Fibroblast of the aortic adventitia (primary cell): ENCODE measurements at places on chromosomes 13 and 19. TPM values are rescaled to one million over a fixed set of nuclear protein-coding genes. Genes with fewer than 3 reads are reported as not detected.

- DNase-seq = no peak
These were observed 19.3 kb upstream of the F2RL3 start for GRCh38 chr19:16869331-16869972.

- DNase-seq = no peak
These were observed 24.5 kb upstream of the SOX1 start for GRCh38 chr13:112042496-112042895.

Gene NR1H2
- 47.7 and 59.7 TPM in 2 replicates for total RNA-seq

Gene SLC7A1
- 3.8 and 33.1 TPM in 2 replicates for total RNA-seq

Gene COX6B1
- 104 and 327 TPM in 2 replicates for total RNA-seq

DNA sequence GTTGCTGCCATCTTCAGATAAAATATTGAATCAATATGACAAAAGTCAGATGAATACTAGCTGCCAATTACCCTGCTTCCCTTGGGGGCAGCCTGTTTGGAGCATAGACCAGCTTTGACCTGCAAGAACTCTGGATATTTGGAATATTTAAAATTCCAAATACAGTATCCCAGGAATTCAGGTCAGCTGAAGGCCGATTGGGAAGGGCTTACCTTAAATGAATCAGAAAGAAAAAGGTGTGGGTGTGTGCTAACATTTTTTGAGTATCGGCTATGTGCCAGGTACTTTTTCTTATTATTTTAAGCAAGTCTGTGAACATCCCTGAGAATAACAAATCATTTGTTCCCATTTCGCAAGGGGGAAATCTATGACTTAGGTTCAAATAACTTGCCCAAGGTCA lies 1.8 kb upstream of the RUBCNL start:
- DNase-seq = no peak

Gene APBA3
- total RNA-seq = 15.5 and 39.5 TPM in 2 replicates

DNA sequence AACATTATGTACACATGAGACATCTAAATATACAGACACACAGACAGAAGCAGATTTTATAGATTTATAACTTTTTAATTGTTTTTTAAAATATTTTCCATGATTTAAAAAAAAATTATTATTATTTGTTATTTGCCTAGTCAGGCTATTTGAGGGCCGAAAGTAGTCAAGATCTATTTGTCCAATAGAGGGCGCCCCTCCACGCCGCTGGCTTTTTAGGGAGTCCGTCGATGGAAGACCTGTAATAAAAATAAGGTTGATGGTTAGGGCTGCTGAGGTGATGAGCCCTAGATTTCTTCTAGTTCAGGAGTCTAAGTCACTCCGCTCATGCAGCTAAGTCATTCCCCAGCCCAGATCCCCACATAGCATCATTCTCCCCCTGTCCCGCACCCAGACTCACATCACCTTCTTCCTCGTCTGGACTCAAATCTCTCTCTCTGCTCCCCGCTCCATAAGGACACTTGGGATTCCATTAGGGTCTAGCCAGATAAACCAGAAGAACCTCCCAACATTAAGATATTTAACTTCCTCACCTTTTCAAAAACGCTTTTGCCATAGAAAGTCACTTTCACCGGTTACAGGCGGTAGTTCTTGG lies 33.9 kb upstream of the CEACAM21 start:
- DNase-seq = peak; percentile 32

GRCh38 chr19:52603558-52604207 lies 33.6 kb downstream of the ZNF701 start:
- DNase-seq = peak; percentile 81

DNA sequence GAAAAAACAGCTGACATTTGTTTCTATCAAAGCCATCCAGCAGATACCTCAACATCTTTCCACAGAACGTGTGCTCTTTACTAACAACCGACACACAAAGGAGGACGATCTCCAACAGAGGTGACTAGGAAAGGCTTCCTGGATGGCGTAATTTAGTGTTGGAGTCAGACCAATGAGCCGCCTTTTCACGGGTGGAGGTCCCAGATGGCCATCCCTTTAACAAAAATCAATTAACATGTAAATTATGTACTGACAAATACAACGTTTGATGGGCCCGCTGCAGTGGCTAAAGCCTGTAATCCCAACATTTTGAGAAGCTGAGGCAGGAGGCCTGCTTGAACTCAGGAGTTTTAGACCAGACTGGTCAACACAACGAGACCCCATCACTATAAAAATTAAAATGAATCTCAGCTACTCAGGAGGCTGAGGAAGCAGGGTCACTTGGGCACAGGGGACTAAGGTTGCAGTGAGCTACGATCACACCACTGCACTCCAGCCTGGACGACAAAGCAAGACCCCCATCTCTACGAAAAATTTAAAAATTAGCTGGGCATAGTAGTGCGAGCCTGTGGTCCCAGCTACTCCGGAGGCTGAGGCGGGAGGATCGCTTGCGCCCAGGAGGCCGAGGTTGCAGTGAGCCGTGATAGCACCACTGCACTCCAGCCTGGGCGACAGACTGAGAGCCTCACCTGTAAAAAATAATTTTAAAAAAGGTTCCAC lies 1.2 kb upstream of the DPY19L3 start:
- DNase-seq = no peak

Gene ZNF28
- 3.1 and 15.0 TPM in 2 replicates for total RNA-seq

Gene S1PR2
- total RNA-seq = 9.7 and 44.6 TPM in 2 replicates

Gene LILRB5
- total RNA-seq = not detected in 2 replicates

Gene TPTE2
- not detected in 2 replicates for total RNA-seq

Gene DMKN
- 11.4 and 63.0 TPM in 2 replicates for total RNA-seq

Gene RYR1
- under 0.01 TPM in 1 of 2 replicates, not detected in the other for total RNA-seq

GRCh38 chr13:112688560-112689302 lies 1.1 kb upstream of the ATP11A start:
- peak; percentile 16 for DNase-seq

- no peak for DNase-seq
These were observed 91.6 kb downstream of the RYR1 start for GRCh38 chr19:38524994-38525634.

GRCh38 chr19:1259876-1260748 lies 9.0 kb upstream of the CIRBP start:
- no peak for DNase-seq

Gene SERTM1
- total RNA-seq = under 0.01 and 0.25 TPM in 2 replicates

- no peak for DNase-seq
These were observed 20.6 kb downstream of the STK24 start for GRCh38 chr13:98556142-98556816.

Gene KLHL1
- total RNA-seq = not detected in 2 replicates

Gene FCGBP
- under 0.01 and 0.33 TPM in 2 replicates for total RNA-seq

Gene SOX1
- not detected in 2 replicates for total RNA-seq

Gene SHD
- not detected in 2 replicates for total RNA-seq

DNA sequence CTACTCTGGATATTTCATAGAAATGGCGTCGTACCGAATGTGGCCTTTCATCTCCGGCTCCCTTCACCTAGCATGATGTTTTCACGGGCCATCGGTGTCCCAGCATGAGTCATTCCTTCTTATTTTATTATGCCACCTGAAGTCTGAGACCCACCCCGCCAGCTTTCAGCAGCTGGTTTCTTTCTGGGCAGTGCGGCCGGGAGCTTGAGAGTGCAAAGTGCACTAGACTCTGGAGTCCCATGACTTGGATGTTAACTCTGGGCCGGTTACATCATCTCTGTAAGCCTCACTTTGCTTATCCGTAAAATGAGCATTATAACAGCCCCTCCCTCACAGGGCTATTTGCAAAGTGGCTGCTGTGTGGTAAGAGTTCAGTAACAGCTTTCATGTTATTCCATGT lies 5.8 kb upstream of the KMT5C start:
- no peak for DNase-seq

GRCh38 chr19:14035706-14036105 lies 4.1 kb downstream of the IL27RA start:
- DNase-seq = peak; percentile 26

DNA sequence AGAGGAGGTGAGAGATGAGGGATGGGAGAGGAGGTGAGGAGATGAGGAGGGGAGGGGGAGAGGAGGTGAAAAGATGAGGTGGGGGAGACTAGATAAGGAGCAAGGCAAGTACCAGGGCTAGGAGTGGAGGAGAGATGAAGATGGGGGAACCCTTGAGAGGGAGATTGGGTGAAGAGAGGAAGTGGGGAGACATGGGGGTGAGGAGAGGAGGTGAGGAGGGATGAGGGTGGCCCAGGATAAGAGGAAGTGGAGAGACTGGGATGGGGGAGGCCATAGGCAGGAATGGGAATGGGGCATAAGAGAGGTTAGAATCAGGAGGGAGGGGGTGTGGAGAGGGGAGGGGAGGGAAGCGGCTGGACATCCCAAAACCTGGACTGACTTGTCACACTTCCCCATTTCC lies 16.7 kb upstream of the EMC10 start:
- DNase-seq = no peak

Gene KCNC3
- not detected in 2 replicates for total RNA-seq

Gene LSM14A
- total RNA-seq = 55.5 and 96.3 TPM in 2 replicates

DNA sequence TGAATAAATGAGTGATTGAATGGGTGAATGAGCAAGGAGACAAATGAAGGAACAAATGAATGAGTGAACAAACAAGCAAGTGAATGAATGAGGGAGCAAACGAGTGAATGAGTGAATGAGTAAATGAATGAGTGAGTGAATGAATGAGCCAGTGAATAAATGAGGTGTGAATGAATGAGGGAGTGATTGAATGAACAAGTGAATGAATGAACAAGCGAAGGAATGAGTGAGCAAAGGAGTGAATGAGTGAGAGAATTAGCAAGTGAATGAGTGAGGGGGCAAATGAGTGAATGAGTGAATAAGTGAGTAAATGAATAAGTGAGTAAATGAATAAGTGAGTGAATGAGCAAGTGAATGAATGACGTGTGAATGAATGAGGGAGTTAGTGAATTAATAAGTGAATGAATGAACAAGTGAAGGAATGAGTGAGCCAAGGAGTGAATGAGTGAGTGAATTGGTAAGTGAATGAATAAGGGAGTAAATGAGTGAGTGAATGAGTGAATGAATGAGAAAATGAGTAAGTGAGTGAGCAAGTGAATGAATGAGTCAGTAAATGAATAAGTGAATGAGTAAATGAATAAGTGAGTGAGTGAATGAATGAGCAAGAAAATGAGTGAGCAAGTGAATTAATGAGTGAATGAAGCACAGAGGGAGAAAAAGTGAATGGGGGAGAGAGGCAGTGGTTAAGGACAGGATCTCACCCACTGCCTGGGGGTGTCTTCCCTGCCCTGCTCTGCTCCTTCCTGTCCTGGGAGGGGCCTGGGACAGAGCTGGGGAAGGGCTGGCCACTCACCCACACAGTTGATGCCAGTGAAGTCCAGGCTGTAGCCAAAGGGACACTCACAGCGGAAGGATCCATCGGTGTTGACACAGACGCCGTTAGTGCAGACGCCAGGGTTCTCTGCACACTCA lies 36.4 kb downstream of the CCL25 start:
- no peak for DNase-seq

Gene CARM1
- 16.4 and 39.6 TPM in 2 replicates for total RNA-seq

DNA sequence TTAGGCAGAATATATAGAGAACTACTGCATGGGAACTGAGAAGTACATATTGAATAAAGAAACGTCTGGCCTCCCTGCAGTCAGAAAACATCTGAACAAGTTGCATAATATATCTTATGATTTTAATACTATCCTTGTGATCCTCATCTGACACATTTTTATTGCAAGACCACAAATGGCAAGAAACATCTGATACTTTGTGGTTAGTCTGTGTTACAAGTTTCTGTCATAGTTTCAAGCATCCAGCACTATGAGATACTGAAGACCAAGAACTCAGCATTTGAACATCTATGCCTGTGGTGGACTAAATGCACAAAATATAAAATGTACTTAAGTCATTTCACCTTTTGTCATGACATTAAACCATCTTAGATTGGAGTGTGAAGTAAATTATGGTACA lies 1175.8 kb upstream of the MIR17HG start:
- DNase-seq = no peak

Gene ZNF724
- 3.1 and 15.1 TPM in 2 replicates for total RNA-seq

Gene KIR2DL1
- not detected in 2 replicates for total RNA-seq

DNA sequence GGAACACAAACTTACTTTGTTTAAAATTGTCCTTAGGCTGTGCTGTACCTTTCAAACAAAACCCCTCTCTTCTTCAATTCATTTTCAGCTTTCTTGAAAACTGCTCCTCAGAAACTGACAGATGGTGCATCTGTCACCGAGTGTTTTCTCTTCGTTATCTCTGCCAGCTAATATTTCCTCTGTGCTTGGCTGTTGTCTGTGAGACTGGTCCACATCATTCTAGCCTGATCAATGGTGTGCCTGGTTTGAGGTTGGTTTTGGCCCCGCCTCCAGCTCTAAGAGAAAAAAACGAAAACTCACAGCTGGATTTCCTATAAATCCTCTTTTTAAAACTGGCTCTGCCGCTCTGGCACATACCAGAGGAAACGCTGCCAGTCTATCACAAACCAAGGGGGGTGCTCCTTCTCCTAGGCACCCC lies 79.7 kb downstream of the STARD13 start:
- DNase-seq = no peak

- no peak for DNase-seq
These were observed 6.5 kb upstream of the TSHZ3 start for GRCh38 chr19:31355665-31356289.

Gene TINCR
- 0.08 TPM in 1 of 2 replicates, not detected in the other for total RNA-seq

DNA sequence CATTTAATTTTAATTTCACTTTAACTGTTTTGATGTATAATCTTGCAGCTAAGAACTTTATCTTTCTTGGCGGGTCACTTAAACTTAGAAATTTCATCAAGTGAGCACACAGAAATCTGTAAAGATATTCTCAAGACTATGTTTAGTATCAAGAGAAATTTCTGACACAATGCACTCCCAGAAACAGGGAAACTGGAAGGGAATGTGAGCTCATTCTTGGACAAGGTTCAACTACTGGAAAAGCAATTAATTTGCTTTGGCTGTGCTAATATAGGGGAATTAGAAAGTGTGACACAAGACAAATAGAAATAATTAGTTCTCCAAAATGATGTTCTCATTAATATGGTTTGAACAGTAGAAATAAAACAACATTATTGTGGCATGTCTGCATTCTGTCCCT lies 402.3 kb downstream of the DACH1 start:
- no peak for DNase-seq

DNA sequence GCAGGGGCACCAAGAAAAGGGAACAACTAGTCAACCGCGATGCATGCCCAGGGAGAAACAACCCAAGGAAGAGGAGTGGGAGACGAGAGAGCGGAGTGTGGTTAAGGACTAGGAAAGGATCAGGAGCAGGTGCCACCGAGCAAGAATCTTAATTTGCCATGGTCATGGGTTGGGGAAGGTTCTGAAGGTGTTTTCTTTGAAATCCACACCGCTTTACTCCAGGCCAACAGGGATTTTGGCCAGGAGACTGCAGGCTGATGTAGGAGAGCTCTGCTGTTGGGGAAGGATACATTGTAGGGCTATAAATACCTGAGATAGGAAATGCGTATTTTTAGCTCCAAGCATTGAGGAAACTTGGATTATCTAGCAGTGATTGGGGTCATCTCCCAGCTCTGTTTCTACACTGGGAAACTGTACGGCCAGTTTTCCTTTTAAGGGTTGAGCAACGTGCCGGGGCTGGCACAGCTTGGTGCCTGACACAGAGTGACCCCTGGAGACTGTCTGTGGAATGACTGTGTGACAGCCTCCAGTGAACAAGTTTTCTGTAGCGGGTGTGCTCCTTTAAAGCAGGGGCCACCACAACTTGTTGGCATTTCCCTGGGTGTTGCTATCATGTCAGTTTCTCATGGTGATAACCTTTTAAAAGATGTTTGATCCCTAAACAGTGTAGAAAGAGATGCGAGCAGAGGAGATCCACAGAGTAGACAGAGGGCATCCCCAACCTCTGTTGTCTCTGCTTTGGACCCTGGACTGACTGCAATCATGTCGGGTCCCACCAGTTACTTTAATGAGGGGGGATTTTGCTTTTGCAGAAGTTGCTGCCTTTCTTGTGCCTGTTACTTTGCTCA lies 34.3 kb downstream of the ZNF536 start:
- DNase-seq = no peak
